Stimulated activated CD4-positive, alpha-beta T cell treated with anti-CD3 and anti-CD28 coated beads, Interleukin-15, amount 100 ng/mL, for 1 hour (primary cell): ENCODE measurements at places on chromosomes 5 and 9.

DNA sequence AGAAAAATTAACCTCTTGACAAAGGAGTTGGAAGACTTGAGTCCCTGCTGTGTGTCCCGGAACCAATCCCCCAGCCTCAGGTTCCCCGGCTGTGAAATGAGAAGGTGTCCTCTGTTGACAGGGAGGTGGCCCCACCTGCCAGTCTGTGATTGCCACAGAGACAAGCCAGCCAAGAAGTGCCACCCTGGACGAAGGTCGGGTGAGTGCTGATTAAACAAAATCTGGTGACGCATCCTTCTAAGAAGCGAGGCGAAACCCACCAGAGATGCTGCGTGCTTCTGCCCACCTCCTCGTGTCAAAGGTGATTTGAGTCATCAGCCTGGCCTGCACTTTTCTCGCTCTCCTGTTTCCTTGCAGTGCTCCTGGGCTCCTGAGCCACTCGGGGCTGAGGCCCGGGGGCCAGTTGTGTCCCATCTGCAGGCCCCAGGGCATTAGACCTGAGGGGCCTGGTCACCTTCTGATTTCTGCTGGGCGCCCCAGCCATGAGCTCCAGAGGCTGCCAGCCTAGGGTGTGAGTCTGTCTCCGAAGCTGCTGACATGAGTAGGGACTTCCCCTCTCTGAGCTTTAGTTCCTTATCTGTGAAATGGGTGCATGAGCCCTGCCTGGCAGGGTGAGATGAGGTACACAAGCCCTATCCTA, 28.7 kb downstream of the NEK6 start:
- peak; percentile 22 for DNase-seq

- DNase-seq, result no peak
Measured at GRCh38 chr9:79403495-79403894, 168.3 kb upstream of the TLE4 start.

GRCh38 chr5:485946-486491, 38.2 kb downstream of the SLC9A3 start:
- DNase-seq, result no peak

GRCh38 chr9:100111235-100111634, 12.2 kb downstream of the INVS start:
- no peak for DNase-seq

DNA sequence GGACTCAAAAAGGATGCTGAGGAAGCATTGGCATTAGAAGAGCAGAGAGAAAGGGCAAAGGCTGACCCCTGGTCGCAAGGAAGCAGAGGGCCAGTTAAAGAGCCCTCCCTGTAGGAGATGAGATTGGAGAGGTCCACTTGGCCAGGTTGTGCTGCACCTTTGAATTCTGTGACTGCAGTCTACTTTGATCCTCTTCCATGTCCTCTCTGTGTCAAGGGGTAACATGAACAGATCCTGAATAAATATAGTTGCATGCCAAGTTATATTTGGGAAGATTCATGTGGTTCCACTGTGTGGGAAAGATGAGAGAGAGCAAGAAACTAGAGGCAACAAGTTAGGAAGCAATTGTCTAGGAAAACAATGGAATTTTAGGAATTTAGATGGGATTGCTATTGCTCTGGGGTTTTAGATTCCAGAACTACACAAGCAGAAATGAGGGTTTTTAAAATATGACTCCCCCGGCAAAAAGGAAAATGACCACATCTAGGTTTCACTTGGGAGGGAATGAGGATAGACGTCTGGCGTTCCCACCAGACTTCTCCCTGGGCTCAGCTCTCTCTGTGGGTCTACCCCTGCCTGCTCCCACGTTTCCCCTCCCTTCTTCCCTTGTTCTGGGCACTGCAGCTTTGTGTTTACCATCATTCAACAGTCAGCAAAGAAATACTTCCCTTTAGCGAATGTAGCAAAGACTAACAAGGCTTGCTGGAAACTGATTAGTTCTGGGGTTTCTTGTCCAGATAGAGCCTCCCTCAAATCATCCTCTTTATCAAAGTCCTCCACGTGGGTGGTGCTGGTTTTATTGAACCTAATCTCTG, 63.6 kb downstream of the SNX18 start:
- DNase-seq, result no peak

DNA sequence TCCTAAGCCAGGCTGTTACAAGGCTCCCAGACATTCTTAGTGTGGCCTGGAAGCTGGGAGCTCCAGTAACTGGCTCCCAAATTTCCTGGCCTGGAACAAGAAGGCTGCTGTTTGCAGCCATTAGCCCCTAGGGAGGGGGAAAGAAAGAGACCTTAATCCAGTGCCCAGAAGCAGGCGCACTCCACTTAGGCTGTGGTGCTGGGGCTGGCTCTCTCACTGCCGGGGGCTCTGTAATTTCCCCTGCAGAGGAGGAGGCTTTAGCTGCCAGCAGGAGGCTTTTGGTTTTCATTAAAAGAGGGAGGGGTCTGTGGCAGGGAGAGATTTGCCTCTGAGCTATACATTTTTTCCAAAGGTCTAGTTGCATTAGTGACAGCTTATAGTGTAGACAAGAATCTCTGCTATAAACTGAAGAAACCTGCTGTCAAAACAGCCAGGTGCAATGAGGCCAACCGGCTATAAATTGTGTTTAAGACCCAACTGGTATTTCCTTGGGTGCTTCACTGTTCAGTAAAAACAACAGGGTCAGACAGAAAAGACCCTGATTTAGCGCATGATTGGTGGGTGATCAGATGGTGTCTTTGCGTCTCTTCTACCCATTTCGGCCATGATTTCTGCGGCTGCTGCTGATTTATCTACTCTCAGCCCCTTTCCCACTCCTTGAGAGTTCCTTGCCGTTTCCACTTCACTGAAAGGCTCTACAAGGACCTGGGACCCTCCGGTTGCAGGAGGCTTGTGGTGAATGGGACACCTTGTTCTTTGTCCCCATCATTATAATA, 254.6 kb downstream of the AOPEP start:
- DNase-seq, result no peak

- DNase-seq, result no peak
Measured at GRCh38 chr5:65268525-65268924, 213.2 kb downstream of the ADAMTS6 start.

DNA sequence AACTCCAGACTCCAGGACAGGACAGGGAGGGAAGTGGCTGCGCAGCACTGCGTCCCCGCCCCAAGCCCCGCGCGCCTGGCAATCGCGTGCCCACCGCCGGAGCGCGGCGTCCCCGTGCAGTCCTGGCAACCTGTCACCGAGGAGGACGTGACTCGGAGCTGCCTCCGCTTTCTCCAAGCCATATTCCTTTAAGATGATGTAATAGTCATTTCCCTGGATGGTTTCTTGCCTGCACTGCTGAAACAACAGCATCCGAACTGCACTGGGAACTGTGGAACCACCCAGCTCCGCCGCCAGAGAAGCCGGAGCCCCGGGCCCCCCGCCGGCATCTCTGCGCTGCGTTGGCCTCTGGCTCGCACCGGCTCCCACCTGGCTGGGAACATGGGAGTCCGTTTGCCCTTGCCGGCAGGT, 34.5 kb downstream of the KCTD16 start:
- DNase-seq, result no peak

- no peak for DNase-seq
Measured at GRCh38 chr5:125536582-125536981, 790.1 kb upstream of the ZNF608 start.
